Activated CD4-positive, alpha-beta T cell treated with anti-CD3 and anti-CD28 coated beads for 36 hours (primary cell): ENCODE measurements at places on chromosomes 11 and 22. TPM values are rescaled to one million over a fixed set of nuclear protein-coding genes. Genes with fewer than 3 reads are reported as not detected.

DNA sequence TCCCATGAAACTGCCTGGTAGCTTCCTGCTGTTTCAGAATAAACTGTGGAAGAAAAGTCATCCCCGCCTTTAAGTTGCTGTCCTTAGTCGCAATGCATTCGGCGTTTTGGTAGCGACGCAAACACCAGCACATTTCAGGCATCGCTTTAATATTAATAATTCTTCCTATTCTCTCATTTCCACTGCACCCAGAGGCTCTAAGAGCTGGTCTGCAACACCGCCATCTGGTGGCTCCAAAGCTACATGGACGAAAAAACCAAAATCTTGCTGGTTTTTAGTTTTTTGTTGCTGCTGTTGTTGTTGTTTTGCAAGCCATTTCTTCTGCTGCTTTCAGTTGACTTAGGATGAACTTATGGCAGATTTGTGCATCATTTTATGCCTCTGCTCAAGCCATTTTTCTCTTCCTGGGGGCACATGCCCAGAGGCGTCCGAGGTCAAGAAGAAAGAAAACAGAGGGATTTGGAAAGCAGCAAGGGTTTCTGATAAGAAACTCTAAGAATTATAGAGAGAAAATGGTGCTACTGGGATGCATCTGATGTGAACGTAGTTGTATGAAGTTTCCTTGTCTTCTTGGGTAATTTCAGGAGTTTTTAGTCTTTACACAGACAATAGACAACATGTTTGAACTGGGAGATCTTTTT is 345.4 kb upstream of the KIRREL3 start:
- H3K4me3 ChIP-seq = no peak overlapping the region
- DNase-seq = peak; percentile 38
- peaks cover 9% of the 10 kb centered on the region for H3K27me3 ChIP-seq

DNA sequence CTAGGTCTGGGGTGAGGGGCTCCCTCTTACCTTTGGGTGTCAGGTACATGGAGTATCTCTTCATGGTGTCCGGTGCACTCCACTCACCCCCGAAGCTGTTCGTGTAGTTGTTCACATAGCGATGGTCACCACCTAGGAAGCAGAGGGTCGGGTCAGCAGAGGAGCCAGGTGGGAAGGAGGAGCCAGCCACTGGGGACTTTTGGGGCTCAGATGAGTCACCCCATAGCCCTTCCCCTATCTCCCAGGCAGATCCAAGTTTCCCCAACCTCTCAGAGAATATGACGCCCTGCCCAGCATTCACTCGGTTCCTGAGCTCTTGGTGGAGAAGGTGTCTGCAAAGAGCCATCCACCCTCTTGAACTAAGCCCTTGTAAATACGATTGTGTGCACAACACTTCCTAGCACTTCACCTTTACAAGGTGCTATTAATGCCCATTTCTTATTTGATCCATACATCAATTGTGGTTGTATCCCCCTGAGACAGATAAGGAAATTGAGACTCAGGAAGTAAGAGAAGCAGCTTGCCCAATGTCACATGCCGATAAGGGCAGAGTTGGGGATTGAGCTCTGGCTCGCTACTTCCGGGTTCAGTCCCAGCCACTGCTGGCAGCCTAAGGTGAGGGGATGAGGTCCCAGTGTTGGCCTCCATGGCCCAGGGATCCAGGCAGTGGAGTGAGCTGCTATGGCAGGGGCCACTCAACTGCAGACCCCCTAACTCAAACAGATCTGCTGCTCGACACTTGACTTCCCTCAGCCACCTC is 14.8 kb downstream of the TRIM29 start:
- H3K36me3 ChIP-seq = no peaks in the 10 kb centered on the region
- H3K27me3 ChIP-seq = no peaks in the 10 kb centered on the region
- no peak for DNase-seq
- no peak overlapping the region for H3K4me3 ChIP-seq

GRCh38 chr22:30922151-30922611 is 46.4 kb downstream of the MORC2 start:
- H3K36me3 ChIP-seq = peaks cover 6% of the 10 kb centered on the region
- no peaks in the 10 kb centered on the region for H3K27me3 ChIP-seq
- H3K4me3 ChIP-seq = peak overlapping the region; percentile 66
- peaks cover 9% of the 10 kb centered on the region for H3K4me1 ChIP-seq
- DNase-seq = peak; percentile 83

GRCh38 chr11:70454197-70454767 is 56.0 kb downstream of the CTTN start:
- peaks cover 5% of the 10 kb centered on the region for H3K36me3 ChIP-seq
- no peaks in the 10 kb centered on the region for H3K27me3 ChIP-seq
- DNase-seq = no peak
- no peak overlapping the region for H3K27ac ChIP-seq

DNA sequence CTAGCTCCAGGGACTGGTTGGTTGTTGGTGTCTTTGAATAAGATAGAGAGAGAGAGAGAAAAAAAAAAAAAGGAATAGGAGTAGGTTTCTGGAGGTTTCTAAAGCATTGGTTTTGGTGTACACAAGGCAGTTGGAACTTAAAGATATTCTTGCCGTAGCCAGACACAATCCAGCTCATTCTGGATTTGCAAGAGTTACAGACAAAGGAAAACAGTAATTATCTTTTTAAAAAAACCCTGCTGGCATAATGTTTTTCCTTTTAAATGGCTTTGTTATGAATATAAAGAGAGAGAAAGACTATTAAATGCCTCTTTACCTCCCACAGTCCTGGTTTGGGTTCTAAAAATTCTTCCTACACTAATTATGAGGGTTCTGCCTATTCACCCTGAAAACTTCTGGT is 120.4 kb upstream of the RAG2 start:
- peaks cover 7% of the 10 kb centered on the region for H3K27me3 ChIP-seq
- H3K4me3 ChIP-seq = no peak overlapping the region
- H3K27ac ChIP-seq = no peak overlapping the region
- DNase-seq = no peak

DNA sequence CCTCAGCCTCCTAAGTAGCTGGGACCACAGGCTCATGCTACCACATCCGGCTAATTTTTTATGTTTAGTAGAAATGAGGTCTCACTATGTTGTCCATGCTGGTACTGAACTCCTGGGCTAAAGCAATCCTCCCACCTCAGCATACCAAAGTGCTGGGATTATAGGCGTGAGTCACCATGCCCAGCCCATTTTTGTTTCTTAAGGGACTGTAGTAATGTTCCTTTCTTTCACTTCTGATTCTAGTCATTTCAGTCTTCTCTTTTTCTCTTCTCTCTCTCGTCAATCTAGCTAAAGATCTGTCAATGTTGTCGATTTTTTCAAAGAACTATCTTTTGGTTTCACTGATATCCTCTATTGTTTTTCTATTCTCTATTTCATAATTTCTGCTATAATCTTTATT is 111.0 kb upstream of the APOA1 start:
- H3K4me1 ChIP-seq = peaks cover 24% of the 10 kb centered on the region
- no peak overlapping the region for H3K27ac ChIP-seq
- H3K36me3 ChIP-seq = peaks cover 35% of the 10 kb centered on the region
- H3K27me3 ChIP-seq = no peaks in the 10 kb centered on the region
- no peak overlapping the region for H3K4me3 ChIP-seq

- no peak for DNase-seq
- H3K4me1 ChIP-seq = peaks cover 24% of the 10 kb centered on the region
- H3K36me3 ChIP-seq = no peaks in the 10 kb centered on the region
- H3K4me3 ChIP-seq = no peak overlapping the region
- no peak overlapping the region for H3K27ac ChIP-seq
- no peaks in the 10 kb centered on the region for H3K27me3 ChIP-seq
These were observed 37.1 kb upstream of the HSPA8 start for GRCh38 chr11:123098990-123099389.

DNA sequence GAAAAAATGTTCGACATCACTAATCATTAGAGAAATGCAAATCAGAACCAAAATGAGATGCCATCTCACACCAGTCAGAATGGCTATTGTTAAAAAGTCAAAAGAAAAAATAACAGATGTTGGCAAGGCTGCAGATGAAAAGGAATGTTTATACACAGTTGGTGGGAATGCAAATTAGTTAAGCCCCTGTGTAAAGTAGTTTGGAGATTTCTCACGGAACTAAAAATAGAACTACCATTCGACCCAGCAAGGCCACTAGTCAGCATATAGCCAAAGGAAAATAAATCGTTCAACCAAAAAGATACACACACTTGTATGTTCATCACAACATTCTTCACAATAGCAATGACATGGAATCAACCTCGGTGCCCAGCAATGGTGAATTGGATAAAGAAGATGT is 503.2 kb downstream of the OPCML start:
- no peak overlapping the region for H3K4me3 ChIP-seq
- H3K36me3 ChIP-seq = no peaks in the 10 kb centered on the region
- no peak for DNase-seq
- H3K4me1 ChIP-seq = no peaks in the 10 kb centered on the region

- H3K36me3 ChIP-seq = peaks cover 45% of the 10 kb centered on the region
- peak overlapping the region; percentile 5 for H3K27ac ChIP-seq
- H3K4me3 ChIP-seq = no peak overlapping the region
- peak; percentile 34 for DNase-seq
These were observed 9.8 kb downstream of the PRMT3 start for GRCh38 chr11:20397281-20397680.

GRCh38 chr22:38569181-38569971 is 607 bp downstream of the DMC1 start:
- no peak for DNase-seq
- no peaks in the 10 kb centered on the region for H3K27me3 ChIP-seq
- peak overlapping the region; percentile 97 for H3K27ac ChIP-seq
- H3K4me1 ChIP-seq = peaks cover 16% of the 10 kb centered on the region
- peak overlapping the region; percentile 95 for H3K4me3 ChIP-seq
- peaks cover 11% of the 10 kb centered on the region for H3K36me3 ChIP-seq

- H3K36me3 ChIP-seq = no peaks in the 10 kb centered on the region
- DNase-seq = no peak
- peaks cover 2% of the 10 kb centered on the region for H3K27me3 ChIP-seq
- no peaks in the 10 kb centered on the region for H3K4me1 ChIP-seq
- H3K4me3 ChIP-seq = no peak overlapping the region
- no peak overlapping the region for H3K27ac ChIP-seq
These were observed 118.8 kb upstream of the CADM1 start for GRCh38 chr11:115623021-115623451.

GRCh38 chr11:86476109-86476861 is 101.6 kb downstream of the CCDC81 start:
- H3K4me1 ChIP-seq = no peaks in the 10 kb centered on the region
- no peak overlapping the region for H3K27ac ChIP-seq
- no peak overlapping the region for H3K4me3 ChIP-seq

- H3K4me1 ChIP-seq = no peaks in the 10 kb centered on the region
- no peak for DNase-seq
- H3K27ac ChIP-seq = no peak overlapping the region
- H3K4me3 ChIP-seq = no peak overlapping the region
- no peaks in the 10 kb centered on the region for H3K27me3 ChIP-seq
- no peaks in the 10 kb centered on the region for H3K36me3 ChIP-seq
These were observed 1014.1 kb downstream of the LRRC4C start for GRCh38 chr11:40445391-40445790.

Gene DRAP1
- 158 TPM for total RNA-seq

Gene FXYD6
- total RNA-seq = 0.47 TPM

Gene IFITM2
- total RNA-seq = 451 TPM

Gene PLEKHB1
- total RNA-seq = 16.2 TPM

Gene CEND1
- total RNA-seq = 1.1 TPM

Gene XKR3
- total RNA-seq = not detected

Gene RABL2B
- 27.6 TPM for total RNA-seq

Gene TRIM49B
- total RNA-seq = not detected

Gene MOGAT2
- total RNA-seq = not detected

Gene TMX2
- total RNA-seq = 59.8 TPM

Gene NAALADL1
- 11.7 TPM for total RNA-seq
